ENCODE measurements at places on chromosomes 11 and 22. TPM values are rescaled to one million over a fixed set of nuclear protein-coding genes. Genes with fewer than 3 reads are reported as not detected.

Gene TRIM22
- 1.4 TPM for total RNA-seq

Gene TNRC6B
- total RNA-seq: 8.8 TPM

DNA sequence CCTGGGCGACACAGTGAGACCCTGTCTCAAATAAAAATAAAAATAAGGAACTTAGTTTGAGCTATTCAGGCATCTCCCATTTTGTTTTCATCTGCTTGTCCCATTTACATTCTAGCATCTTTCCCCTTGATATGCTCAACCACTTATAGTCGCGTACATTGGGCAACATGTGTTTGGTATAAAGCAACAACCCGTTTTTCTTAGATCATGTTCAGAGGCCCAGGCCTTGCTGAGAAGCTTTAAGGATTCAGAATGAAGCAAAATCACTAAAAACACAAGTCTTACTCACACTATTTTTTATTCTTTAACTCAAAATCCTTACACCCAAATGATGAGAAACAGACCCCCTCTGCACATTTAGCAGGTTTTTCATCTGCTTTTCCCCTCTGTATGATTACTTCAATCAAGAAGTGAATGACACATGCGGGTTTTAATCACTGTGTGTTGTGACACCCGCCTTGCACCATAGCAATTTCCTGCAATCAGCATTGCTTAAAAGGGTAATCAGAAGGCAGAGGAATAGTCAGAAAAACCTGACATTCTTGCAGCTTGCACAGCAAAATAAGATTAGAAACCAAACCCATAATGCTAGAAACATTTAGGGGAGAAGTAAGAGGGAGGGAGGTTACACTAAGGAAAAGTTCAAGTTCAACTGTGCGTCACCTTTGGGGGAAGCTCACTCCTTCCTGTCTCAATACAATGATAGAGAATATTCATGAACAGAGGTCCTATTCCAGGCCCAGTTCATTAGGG, 25.9 kb downstream of the ALG9 start:
- DNase-seq: no peak

DNA sequence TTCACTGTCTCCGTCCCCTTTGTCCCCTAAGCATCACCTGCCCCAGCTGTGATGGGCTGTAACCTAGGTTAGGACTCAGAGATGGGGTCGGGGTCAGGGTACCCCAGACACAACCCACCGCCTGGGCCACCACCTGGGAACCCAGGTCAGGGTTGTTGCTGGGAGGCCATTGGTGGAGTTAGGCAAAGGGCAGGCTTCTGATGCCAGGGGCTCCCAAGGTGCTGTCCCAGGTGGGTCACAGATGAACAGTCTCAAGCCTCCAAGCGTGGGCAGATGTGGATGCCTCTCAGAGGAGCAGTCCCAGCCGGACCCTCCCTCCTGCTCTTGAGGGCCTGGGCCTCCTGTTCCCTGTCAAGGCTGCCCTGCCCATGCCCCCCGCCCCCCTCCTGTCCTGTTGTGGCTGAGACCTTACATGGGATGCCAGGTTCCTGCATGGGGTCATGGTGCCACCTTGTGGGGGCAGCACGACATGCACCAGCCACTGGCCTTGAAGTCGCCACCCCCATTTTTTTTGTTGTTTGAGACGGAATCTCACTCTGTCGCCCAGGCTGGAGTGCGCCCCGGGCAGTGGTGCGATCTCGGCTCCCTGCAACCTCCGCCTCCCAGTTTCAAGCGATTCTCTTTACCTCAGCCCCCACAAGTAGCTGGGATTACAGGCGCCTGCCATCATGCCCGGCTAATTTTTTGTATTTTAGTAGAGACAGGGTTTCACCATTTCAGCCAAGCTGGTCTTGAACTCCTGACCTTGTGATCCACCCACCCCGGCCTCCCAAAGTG, 12.1 kb downstream of the GATD1 start:
- peak; percentile 65 for DNase-seq

GRCh38 chr11:60711276-60711675, 11.9 kb downstream of the MS4A8 start:
- no peak for DNase-seq

DNA sequence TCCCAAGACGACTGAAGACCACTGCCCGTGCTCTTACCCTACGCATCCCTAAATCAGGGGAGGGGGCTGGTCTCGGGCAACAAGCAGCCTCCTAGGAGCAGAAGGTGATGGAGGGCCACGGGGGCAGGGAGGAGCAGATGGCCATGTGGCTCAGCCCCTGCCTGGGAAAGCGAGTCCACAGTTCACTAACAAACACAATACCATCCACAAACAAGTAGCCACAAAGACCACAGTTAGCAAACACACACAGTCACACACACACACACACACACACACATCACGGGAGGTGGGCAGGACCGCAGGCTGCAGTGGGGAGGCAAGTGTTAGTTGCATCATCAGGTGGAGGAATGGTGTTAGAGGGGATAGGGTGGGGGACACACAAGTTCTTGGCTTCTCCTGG, 13.2 kb upstream of the FXYD2 start:
- no peak for DNase-seq

DNA sequence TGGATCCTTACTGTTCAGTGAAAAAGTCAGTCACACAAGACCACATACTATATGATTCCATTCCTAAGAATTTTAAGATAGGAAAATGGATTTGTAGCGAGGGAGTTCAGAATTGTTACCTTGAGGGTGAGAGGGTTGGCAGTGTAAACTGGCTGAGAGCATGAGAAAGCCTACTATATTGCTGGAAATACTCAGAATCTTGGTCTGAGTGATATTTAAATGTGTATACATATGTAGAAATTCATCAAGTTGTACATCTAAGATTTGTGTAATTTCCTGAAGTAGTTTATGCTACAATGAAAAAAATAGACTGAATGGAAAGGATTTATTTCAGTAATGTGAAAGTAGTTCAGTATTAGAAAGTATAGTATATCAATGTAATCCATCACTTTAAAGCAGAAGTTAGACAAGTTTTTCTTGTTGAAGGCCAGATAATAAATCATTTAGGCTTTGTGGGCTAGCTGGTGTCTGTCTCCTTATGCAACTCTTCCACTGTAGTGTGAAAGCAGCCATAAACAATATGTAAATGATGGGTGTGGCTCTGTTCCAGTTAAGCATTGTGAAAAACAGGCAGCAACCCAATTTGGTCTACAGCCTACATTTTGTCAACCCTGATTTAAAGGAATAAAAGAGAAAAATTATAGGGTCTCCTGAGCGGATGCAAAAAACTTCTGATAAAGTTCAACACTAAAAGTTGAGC, 127.2 kb upstream of the THY1 start:
- DNase-seq: no peak

DNA sequence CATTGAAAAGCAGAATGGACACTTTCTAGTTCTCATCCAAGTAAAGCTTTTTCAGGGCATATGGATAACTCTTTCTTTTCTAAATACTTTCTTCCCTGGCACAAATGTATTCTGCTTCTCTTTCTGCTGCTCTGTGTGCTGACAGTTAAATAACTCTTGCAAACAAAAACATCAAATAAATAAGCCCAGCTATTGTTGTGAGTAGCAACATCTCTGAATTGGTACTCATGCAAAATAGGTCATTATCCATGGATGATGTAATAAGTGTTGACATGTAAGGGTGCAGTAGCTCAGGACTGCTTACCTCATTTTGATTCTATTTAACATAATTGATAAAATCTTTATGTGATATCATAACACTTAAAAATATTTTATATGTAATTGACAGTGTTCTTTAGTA, 164.3 kb downstream of the MSANTD4 start:
- DNase-seq: no peak

Gene PMM1
- total RNA-seq: 14.4 TPM

DNA sequence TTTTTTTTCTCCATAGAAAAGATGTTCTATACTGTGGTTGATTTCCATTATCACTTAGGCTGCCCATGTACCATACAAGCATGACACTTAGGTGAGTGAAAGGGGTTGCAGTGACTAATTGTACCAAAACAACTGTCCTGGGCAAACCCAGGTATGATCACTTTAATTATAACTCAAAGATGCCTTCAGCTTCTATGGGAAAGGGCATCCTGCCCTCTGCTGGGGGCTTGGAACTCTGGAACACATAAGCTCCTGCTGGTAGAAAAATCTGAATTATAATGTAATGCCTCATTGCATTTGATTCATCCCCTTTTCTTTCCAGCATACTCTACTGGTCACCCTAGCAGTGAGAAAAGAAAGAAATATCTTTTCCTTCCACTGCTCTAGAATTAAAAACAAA, 206.3 kb downstream of the DDX10 start:
- peak; percentile 23 for DNase-seq

DNA sequence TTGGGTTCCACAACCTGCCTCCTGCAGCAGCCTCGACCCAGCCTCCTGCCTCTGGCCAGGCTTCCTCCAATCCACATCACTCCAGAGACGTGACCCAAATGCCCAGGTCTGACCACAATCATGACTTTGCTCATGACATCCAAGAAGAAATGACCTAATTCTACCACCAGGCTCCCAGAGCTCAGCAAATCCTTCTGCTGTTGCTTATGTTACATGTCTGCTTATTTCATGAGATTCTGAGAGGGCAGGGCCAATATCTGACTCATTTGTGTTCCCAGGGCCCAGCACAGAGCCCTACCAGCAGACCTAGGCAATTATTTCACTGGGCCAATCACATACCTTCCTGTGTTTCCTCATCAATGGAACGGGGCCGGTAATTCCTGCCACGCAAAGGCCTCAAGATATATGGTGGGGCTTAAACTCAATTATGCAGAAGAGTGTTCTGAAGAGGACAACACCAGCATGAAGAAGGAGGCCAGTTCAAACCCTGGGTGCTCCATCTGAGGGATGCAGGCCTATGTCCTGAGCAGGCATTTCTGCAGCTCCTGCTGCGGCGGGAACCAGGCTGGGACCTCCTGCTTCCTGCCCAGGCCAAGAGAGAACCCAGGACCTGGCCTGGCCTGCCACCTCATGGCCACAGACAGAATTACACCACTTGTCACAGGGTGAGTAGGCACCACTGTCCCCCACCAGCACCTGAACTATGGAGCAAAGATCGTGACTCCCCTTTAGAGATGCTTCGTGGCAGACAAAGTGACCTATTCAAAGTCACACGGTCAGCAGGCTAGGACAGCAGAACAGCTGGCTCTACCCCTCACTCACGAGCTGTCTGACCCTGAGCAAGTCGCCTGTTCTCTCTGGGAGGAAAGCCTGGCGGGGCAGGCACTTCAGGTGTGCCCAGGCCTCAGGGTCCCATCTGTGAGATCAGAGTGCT, 5.9 kb downstream of the CENPM start:
- peak; percentile 70 for DNase-seq

Gene SLC35C1
- 4.9 TPM for total RNA-seq

Gene PAFAH1B2
- 87.8 TPM for total RNA-seq

GRCh38 chr11:15579287-15580001, 464.7 kb downstream of the INSC start:
- DNase-seq: no peak

GRCh38 chr11:33942954-33943353, 51.1 kb upstream of the LMO2 start:
- DNase-seq: no peak

Gene OR51E2
- total RNA-seq: not detected

- no peak for DNase-seq
These were observed 48.4 kb upstream of the SYT7 start for GRCh38 chr11:61629082-61629833.

GRCh38 chr11:11430431-11430830, 77.4 kb upstream of the CSNK2A3 start:
- DNase-seq: no peak

Gene MRPL16
- total RNA-seq: 43.5 TPM

Gene MYRF
- total RNA-seq: 0.30 TPM

DNA sequence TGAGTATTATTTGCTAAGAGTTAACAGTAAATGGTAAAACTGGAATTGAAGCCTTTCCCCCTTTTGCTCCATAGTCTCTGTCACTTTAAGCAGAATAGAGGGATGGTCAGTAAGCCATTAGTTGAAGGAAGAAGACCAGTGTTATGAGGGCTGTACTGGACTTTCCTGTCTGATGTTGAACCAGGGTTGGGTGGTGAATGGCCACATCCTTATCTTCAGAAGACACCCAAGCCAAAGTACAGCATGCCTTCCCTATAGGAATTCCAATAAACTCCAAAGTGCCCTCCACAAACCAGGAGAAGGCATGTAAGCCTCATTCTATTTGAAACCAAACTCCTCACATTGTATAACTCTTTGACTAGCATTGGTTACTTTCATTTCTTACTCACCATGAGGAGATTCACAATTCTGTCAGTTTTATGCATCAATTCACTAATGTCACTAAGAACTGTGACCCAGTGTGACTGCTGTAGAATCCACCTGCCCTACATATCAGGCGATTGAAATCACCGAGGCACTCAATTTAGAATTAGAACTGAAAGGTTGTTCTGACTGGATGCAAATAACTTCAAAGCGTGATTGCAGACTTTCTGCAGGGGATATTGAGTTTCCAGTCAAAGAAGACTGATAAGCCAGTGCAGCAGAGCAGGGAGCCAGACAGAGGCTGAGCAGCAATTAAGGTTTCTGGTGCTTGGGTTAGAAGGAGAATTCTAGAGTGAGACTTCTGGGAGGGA, 107.1 kb upstream of the DDI1 start:
- no peak for DNase-seq

DNA sequence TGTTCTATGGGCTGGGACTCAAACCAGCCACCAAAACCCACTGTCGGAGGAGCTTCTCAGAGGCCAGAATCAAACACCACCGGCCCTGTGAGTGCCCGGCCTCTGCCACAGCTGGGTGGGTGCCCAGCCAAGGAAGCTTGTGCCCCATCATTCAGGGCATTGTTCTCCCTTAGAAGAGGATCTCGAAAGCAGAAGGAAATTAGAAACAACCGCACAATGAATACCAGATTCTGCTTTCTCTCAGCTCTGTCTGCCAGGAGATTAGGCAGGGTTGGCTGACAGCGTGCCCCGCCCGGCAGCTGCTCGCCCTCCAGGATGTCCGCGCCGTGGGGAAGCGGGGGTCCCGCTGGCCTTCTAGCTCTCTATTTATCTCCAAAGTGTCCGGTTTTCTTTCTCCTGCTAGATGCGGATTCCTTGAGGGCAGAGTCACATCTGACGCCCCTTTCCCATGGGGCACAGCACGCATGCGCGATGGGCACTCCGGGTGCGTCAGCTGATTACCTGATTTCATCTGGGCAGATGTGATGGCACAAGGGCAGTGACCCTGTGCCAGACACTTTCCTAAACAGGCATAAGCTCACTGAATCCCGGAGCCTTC, 25.5 kb downstream of the SCGB1A1 start:
- DNase-seq: no peak

Gene KRTAP5-8
- not detected for total RNA-seq

DNA sequence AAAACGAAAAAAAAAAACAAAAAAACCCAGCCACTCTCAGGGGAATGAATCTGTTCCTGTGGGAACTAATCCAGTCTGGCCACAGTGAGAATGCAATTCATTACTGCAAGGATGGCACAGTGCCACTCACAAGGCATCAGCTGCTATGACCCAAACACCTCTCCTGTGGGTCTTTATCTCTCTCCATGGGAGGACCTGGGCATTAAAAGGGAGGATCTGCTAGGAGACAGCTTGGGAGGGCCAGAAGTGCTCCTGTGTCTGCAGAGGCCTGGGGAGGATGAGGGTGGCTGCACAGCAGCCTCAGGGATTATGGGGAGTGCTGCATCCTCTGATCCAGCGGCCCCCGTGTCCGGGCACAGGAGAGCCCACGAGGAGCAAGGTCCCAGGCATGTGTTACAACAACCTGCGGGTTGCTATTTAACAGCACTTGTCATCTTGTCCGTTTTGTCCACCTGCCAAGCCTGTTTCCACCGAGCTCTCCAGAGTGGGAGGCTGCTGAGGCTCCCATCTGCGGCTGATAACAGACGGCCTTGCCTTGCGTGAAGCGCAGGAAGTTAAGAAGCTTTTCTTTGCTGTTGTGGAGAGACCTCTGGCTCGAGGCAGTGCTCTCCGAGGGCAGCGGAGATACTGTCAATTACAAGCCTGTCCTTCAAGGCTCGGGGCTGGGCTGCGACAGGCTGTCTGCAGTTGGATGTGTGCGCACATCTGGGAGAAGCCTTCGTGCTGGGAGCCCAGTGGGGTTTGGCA, 97.7 kb downstream of the NXPE2 start:
- no peak for DNase-seq

All from NCI-H460 (cell line).